ENCODE measurements at places on chromosomes 4 and X. TPM values are rescaled to one million over a fixed set of nuclear protein-coding genes. Genes with fewer than 3 reads are reported as not detected.

KLKB1 gene
- 0.23 TPM for polyA plus RNA-seq

TET2 gene
- polyA plus RNA-seq = 8.3 TPM

GAB3 gene
- 8.2 TPM for polyA plus RNA-seq

DSPP gene
- polyA plus RNA-seq = not detected

POU4F2 gene
- polyA plus RNA-seq = not detected

EVC2 gene
- polyA plus RNA-seq = 1.5 TPM

ZAR1 gene
- not detected for polyA plus RNA-seq

NUDT11 gene
- polyA plus RNA-seq = 0.44 TPM

NEIL3 gene
- 0.22 TPM for polyA plus RNA-seq

FMR1NB gene
- not detected for polyA plus RNA-seq

TMEM35A gene
- 0.47 TPM for polyA plus RNA-seq

CD38 gene
- polyA plus RNA-seq = 20.2 TPM

FGFBP1 gene
- polyA plus RNA-seq = 45.7 TPM

BEX2 gene
- polyA plus RNA-seq = 23.2 TPM

- H3K27ac ChIP-seq = peak overlapping the region; percentile 39
- H3K36me3 ChIP-seq = peaks cover 9% of the 10 kb centered on the region
- H3K27me3 ChIP-seq = no peaks in the 10 kb centered on the region
- no peak overlapping the region for H3K4me3 ChIP-seq
These were observed 22.2 kb downstream of the JADE1 start for GRCh38 chr4:128831531-128832242.

GRCh38 chrX:20374900-20375438 is 108.3 kb upstream of the RPS6KA3 start:
- peaks cover 20% of the 10 kb centered on the region for H3K27me3 ChIP-seq
- DNase-seq = peak; percentile 47
- no peaks in the 10 kb centered on the region for H3K36me3 ChIP-seq
- no peak overlapping the region for H3K27ac ChIP-seq

- H3K4me1 ChIP-seq = no peaks in the 10 kb centered on the region
- H3K27ac ChIP-seq = no peak overlapping the region
- H3K36me3 ChIP-seq = no peaks in the 10 kb centered on the region
- no peaks in the 10 kb centered on the region for H3K27me3 ChIP-seq
- DNase-seq = peak; percentile 67
These were observed 46.0 kb upstream of the TMPRSS11F start for GRCh38 chr4:68175562-68176155.

DNA sequence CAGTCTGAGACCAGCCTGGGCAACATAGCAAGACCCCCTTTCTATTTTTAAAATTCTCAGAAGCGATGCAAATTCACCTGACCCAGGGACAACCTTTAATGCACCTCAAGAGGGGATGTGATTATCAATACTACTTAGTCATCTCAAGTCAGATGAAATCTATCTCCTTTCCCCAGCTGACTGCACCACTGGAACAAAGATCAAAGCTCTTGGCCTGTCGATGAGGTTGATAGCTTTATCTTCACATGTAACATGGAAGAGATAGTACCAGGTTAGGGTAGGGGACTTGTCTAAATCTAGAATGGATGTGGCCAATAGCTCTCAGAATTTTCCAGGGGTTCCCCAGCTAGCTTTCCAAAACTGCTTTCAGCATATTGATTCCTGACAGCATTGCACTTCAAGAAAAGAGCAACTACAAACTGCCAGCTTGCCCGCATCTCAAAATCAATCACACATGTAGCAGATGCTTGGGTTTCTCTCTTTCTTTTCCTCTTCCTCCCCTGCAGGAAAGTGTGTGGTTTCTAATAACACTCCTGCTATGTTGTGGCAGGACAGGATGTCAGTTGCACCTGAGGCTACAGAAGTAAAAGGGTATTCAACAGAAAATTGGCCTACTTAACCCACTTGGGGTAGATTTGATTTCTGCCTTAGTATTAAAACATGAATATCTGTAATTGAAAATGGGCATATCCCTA is 12.2 kb upstream of the TMEM164 start:
- no peak overlapping the region for H3K27ac ChIP-seq
- no peak for DNase-seq
- no peaks in the 10 kb centered on the region for H3K4me1 ChIP-seq
- no peaks in the 10 kb centered on the region for H3K36me3 ChIP-seq
- H3K27me3 ChIP-seq = peaks cover 22% of the 10 kb centered on the region

DNA sequence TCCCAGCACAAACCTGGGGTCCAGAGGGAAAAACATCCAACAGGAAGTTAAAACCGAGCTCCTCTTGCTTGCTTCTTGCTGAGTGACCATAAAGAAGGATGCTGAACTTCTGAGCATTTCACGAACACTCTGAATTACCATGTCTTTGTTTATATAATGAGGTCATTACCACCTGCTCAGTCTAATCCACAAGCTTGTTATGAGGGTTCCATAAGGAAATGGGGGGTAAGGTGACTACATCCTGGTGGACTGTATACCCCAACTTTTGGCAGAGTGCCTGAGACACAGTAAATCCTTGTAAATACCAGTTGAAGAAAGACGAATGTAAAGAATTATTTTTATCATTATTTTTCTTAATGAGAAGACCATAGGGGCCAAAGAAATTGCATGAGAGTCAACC is 16.8 kb downstream of the CCDC149 start:
- no peaks in the 10 kb centered on the region for H3K27me3 ChIP-seq
- no peak overlapping the region for H3K4me3 ChIP-seq
- H3K4me1 ChIP-seq = no peaks in the 10 kb centered on the region
- peaks cover 5% of the 10 kb centered on the region for H3K36me3 ChIP-seq

- H3K36me3 ChIP-seq = no peaks in the 10 kb centered on the region
- H3K4me1 ChIP-seq = no peaks in the 10 kb centered on the region
- no peak for DNase-seq
- no peak overlapping the region for H3K4me3 ChIP-seq
These were observed 469.0 kb upstream of the MAGEB2 start for GRCh38 chrX:29746326-29746725.

- no peak overlapping the region for H3K4me3 ChIP-seq
- no peak for DNase-seq
- H3K4me1 ChIP-seq = no peaks in the 10 kb centered on the region
- H3K27ac ChIP-seq = no peak overlapping the region
- no peaks in the 10 kb centered on the region for H3K36me3 ChIP-seq
These were observed 163.4 kb downstream of the AREG start for GRCh38 chr4:74608151-74608949.

DNA sequence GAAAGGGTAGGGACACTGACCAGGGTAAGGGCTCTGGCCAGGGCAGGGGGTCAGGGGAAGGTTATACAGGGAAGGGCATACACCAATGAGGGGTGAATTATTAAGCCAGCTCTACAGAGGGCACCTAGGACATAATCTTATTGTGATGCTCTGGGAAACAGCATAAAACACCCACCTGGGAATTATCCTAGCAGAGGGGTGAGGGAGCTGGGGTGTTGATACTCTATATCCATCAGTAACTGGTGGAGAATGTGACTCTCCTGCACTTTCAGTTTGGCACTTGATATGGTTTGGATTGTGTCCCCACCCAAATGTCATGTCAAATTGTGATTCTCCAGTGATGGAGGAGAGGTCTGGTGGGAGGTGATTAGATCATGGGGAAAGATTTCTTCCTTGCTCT is 291.2 kb downstream of the ASMT start:
- no peaks in the 10 kb centered on the region for H3K4me1 ChIP-seq
- no peak overlapping the region for H3K27ac ChIP-seq
- H3K4me3 ChIP-seq = no peak overlapping the region

GRCh38 chrX:15274946-15275345 is 5.1 kb upstream of the ASB9 start:
- H3K4me1 ChIP-seq = no peaks in the 10 kb centered on the region
- H3K36me3 ChIP-seq = no peaks in the 10 kb centered on the region
- H3K27ac ChIP-seq = no peak overlapping the region
- peak; percentile 30 for DNase-seq
- no peak overlapping the region for H3K4me3 ChIP-seq
- H3K27me3 ChIP-seq = peaks cover 20% of the 10 kb centered on the region

DNA sequence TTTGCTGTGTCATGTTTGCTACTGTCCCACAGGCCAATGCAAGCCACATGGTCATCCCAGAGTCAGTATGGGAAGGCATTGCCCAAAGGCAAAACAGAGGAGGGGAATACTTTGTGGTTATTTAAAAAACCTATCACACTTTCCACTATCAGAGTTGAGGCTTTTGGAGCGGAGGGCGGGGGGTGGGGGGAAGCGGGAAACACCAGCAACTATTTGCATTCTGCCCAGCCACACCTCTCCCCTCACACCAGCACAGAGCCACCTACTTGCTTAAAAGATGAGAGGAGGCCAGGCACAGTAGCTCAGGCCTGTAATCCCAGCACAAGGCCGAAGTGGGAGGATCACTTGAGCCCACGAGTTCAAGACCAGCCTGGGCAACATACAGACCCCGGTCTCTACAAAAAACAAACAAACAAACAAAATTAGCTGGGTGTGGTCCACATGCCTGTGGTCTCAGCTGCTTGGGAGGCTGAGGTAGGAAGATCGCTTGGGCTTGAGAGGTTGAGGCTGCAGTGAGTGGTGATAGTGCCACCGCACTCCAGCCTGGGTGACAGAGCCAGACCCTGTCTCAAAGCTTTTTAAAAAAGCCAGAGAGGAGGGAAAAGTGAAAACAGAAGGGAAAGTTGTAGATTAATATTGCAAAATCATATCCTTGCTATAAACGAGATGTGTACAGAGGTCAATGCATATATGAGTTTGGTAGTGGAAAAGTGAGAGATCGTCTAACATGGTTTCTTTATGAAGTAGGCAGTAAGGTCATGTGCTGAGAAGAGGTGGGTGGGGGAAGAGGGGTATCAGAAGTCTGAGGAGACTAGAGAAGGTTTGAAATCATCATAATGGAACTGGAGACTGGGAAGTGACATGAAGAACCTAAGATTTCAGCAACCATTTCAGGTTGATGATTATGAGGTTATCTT is 1.9 kb upstream of the CHST7 start:
- DNase-seq = no peak
- H3K4me1 ChIP-seq = peaks cover 2% of the 10 kb centered on the region
- H3K36me3 ChIP-seq = no peaks in the 10 kb centered on the region
- H3K27me3 ChIP-seq = peaks cover 10% of the 10 kb centered on the region
- H3K4me3 ChIP-seq = no peak overlapping the region

GRCh38 chr4:7212921-7213320 is 20.6 kb downstream of the SORCS2 start:
- H3K36me3 ChIP-seq = no peaks in the 10 kb centered on the region
- H3K27me3 ChIP-seq = no peaks in the 10 kb centered on the region
- H3K27ac ChIP-seq = no peak overlapping the region

GRCh38 chrX:150766351-150767044 is 73.3 kb downstream of the MTMR1 start:
- no peak for DNase-seq
- no peak overlapping the region for H3K27ac ChIP-seq
- H3K4me3 ChIP-seq = no peak overlapping the region

DNA sequence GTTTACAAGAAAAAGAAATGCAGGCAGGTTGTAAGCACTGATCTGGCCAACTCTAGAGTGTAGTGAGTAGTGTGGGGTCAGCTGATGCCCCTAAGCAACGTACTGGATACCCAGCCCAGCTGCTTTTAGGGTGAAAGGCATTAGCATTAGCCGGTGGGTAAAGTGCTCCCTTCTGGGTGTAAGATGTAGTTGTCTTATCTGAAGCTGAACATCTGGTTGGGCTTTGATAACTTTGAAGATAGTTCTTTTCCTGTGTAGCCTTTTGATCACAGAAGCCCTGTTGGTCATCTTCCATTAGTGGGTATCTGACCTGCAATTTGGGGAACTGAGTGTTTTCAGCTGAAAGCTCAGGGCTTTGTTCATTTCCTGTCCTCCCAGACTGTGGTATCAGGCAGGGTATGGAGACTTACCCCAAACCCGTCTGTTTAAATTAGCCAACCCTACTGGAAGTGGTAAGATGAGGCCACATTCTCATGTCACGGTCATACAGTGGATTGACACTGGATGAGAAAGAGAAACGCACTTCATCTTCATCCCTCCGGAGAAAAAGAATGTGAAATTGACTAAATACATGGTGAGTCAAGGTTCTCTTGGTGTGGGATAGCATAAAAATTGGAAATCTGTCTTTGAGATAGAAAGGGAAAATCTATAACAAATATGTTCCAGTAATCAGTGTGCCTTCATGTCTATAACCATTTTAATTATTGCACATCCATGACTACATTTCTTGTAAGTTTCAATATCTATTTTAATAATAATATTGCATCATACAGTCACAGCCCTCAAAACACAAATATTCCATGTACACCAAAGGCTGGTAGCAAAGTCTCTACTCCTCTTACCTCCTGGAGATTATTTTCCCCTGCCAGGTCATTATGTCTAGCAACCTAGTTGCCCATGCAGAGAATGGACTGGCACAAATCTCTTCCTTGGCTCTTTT is 8.7 kb downstream of the RHOH start:
- H3K4me1 ChIP-seq = no peaks in the 10 kb centered on the region
- no peaks in the 10 kb centered on the region for H3K27me3 ChIP-seq
- H3K36me3 ChIP-seq = no peaks in the 10 kb centered on the region

- peak; percentile 76 for DNase-seq
- no peak overlapping the region for H3K27ac ChIP-seq
- no peak overlapping the region for H3K4me3 ChIP-seq
These were observed 5.6 kb downstream of the SEPTIN11 start for GRCh38 chr4:76955182-76955581.

DNA sequence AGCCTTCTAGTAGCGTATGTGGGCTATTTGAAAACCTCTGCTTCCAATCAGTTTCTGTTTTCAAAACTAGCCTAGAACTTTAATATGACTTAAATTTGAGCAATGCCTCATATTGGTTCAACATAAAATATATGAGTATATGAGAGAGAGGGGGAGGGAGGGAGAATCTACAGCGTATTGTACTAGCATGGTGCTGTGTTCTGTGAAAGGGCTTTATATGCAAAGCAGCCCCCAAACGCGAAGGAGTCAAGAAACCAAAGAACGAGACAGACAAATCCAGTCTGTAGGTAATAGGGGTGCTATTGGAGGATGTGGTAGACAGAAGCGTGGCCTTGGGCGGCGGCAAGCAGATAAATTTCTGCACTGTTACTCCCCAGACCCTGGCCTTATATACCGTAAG is 784 bp upstream of the ANXA5 start:
- DNase-seq = no peak
- no peaks in the 10 kb centered on the region for H3K27me3 ChIP-seq
- H3K4me1 ChIP-seq = peaks cover 31% of the 10 kb centered on the region
- H3K27ac ChIP-seq = no peak overlapping the region
- H3K4me3 ChIP-seq = peak overlapping the region; percentile 72
- no peaks in the 10 kb centered on the region for H3K36me3 ChIP-seq

DNA sequence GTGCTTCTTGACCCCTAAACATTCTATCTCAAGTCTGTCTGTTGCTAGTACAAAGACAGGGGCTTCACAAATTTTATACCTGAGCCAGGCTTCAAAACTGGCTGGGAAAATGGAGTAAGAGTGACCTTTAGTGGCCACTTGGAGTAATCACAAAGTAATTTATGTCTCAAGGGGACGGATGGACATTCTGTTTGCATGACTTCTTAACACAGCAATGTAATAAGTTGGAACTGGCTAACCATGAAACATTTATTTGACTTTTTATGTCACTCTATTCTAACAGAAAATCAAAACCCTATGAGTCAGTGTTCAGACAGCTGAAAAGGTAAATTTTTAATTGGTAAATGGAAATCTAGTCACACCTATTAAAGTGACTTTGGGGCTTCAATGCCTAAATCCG is 600.6 kb downstream of the ANKRD50 start:
- H3K4me3 ChIP-seq = no peak overlapping the region
- DNase-seq = peak; percentile 85
- no peaks in the 10 kb centered on the region for H3K4me1 ChIP-seq
- no peak overlapping the region for H3K27ac ChIP-seq
- no peaks in the 10 kb centered on the region for H3K36me3 ChIP-seq

- H3K4me1 ChIP-seq = no peaks in the 10 kb centered on the region
- H3K27ac ChIP-seq = no peak overlapping the region
- no peak overlapping the region for H3K4me3 ChIP-seq
- H3K36me3 ChIP-seq = no peaks in the 10 kb centered on the region
- DNase-seq = no peak
- H3K27me3 ChIP-seq = no peaks in the 10 kb centered on the region
These were observed 159.3 kb downstream of the PTCHD1 start for GRCh38 chrX:23493941-23494374.
